ENCODE measurements at places on chromosomes 5 and 9. TPM values are rescaled to one million over a fixed set of nuclear protein-coding genes. Genes with fewer than 3 reads are reported as not detected.

DNA sequence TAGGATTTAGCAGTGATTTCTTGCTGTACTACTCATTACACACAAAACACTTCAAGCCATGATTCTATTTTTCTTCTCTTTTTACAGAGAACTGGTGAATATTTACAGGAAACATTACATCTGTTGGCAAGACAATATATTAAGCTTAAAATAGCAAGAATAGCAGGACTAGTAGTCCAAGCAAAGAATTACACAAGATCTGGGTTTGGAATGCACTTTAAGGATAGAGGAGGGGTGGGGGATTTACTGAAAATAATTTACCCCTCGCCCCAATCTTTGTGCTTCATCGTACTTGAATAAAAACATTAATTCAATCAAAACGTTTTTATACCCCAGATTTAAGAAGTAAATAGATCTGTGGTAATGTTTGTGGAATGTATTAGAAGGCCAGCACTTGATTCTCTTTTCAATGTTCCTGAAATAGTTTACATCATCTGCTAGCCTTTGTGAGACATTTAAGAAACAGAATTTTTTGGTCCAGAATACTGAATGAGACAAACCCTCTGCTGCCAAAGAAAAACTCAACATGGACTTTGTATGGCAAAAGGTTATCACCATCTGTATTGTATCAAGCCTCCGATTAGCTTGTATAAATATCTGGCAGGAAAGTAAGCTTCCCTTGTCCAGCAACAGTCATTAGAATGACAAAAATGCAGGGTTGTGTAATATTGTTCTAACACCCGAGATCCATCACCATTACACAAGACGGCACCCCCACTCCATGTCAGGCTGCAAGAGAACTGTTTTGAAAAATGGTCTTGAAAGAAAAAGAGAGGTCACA is 23.8 kb downstream of the SVEP1 start:
- DNase-seq, result no peak

GRCh38 chr9:83511051-83511450 is 27.1 kb downstream of the FRMD3 start:
- no peak for DNase-seq

GRCh38 chr9:135087489-135087792 is at the start of gene OLFM1:
Gene OLFM1, plus strand, starts transcription at chr9:135087668. Its CDS starts 322 bp downstream, at chr9:135087990.
- DNase-seq, result no peak

- no peak for DNase-seq
Measured at GRCh38 chr9:70438341-70438928, 24.0 kb upstream of the KLF9 start.

C9orf50 gene
- 0.34 TPM for total RNA-seq

FAM151B gene
- 2.3 TPM for total RNA-seq
